ENCODE measurements at places on chromosomes 16 and 17.
A peak's percentile ranks its signal among the peaks of the same experiment; 100 is the strongest.

- no peak for DNase-seq
These were observed 4.7 kb downstream of the C1QTNF1 start for GRCh38 chr17:79028496-79029326.

DNA sequence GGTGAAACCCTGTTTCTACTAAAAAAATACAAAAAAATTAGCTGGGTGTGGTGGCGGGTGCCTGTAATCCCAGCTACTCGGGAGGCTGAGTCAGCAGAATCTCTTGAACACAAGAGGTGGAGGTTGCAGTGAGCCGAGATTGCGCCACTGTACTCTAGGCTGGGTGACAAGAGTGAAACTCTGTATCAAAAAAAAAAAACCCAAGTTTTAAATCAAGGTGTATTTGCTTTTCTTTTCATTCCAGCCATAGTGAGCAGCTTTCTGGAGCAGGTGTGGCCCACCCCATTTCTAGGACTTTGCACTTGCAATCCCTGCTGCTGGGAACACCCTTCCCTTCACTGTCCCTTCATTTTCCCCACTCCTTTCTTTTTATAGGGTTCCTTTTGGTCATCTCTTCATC, 28.8 kb downstream of the TMEM238L start:
- DNase-seq: no peak

DNA sequence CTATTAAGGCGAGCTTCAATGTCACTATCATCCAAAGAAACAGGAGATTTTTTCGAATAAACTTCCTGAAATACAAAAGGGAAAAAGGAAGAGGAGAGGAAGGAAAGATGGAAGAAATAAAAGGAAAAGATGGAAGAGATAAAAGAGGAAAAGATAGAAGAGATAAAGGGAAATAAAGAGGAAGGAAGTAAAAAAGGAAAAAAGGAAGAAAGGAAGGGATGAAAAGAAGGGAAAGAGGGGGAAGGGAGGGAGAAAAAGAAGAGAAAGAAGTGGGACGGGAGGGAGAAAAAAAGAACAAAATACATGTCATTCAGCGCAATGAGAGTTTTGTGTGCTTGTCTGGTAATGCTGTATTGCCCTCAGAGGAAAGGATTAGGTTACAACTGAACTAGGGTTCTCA, 62.2 kb downstream of the CEP112 start:
- no peak for DNase-seq

DNA sequence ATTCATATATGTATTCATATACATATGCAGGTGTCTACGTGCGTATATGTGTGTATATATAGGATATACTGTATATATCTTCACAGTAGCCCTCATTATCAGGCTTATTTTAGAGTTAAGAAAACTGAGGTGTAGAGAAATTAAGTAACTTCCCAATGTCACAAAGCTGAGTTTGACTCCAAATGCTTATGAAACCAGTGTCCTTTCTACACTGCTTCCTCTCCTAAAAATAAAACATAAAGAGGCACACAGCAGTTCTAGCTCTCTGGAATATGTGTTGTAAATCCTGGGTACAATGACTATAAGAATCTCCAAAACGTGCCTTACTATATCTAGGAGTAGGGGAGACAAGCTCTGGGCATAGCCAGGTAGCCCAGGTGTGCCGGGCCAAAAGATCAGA, 40.0 kb upstream of the CCL1 start:
- no peak for DNase-seq

DNA sequence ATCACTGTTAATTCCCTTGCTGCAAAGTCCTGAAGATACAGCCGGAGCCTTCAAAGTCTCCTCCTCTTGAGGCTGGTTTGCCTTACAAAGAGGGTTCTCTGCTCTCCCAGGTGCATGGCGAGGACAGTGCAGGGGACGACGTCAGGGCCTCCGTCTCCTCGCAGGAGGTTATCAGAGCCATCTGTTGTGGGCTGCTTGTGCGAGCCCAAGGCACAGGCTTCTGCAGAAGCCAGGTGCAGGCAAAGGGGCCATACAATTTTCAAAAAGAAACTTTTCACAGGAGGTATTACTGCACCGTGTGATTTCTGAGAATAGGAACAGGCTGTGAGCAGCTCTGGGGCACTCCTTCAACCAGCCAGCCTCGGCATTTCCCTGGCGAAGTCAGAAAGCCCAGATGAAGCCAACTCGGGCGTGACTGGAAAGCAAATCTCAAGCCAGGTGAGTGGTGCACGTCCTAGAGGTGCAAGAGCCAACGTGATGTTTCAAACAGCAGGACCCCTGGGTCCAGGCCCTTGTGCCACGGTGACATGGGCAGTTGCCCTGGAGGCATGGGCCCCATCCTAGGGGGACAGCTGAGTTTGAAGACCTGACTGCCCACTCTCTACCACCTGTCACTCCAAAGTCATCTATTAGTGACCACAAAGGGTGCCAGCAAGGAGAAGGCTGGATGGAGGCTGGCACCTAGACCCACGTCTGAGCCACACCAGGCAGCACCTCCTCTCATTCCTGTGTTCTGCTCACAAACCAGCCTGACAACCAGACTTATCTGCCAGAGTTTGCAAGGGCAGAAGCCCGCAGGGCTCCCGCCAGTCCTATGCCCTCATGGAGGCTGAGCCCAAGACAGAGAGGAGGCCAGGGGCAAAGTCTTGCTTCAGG, 68.6 kb downstream of the SMPD3 start:
- no peak for DNase-seq

GRCh38 chr16:84660973-84661372, 12.7 kb downstream of the KLHL36 start:
- DNase-seq: no peak

DNA sequence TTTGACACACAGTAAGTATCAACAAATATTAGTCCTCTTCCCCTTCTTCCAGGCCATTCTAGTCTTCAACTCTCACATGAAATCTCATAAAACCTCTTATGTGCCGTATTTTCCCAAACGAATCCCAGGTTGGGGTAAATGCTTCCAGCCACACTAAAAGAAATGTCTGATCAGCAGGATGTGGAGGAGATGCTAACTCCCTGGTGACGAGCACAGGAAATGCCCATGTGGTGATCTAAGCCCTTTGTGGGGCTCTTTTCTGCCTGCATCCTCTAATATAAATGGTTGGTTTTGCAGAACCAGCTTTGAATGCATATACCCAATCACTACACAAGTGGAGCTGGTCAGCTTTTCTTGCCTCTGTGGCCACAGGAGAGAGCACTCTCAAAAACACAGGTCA, 498.2 kb upstream of the ERCC4 start:
- no peak for DNase-seq

DNA sequence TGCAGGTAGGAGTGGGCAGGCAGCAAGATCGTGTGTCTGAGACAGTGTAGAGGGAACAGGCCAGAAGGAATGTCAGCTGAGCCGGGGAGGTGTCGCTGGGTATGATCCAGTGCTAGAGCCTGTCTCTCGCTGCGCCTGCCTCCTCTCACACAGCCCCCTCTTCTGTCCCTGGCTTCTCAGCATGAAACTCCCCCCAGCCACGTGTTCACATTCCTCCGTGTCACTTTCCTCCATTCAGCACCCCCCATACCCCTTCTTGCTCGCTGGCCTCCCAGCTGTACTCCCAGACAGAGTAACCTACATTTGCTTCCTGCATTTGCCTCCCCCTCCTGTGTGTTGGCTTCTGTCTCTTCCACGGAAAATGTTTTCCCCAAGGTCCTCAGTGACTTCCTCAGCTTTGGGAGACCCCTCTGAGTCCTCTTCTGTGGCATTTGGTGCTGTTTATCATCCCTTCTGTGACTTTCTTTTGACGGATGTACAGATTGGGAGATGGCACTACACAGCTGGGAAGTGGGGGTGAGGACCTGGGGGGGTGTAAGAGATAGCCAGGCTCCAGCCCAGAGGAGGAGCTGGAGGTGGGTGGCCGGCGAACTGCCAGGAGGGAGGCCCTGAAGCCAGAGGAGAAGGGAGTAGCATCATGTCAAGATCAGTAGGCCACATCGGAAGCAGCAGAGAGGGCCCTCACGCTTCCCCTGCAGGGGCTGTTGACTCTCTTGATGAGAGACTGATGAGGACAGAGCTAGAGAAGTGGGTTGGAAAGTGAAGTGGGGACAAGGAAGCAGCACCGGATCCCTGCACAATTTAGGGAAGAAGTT, 19.2 kb downstream of the SGF29 start:
- peak; percentile 24 for DNase-seq

- peak; percentile 30 for DNase-seq
These were observed 31.1 kb upstream of the CCR7 start for GRCh38 chr17:40596261-40596919.

- DNase-seq: no peak
These were observed 1.9 kb upstream of the AXIN1 start for GRCh38 chr16:354291-354881.
